Stimulated activated CD4-positive, alpha-beta T cell treated with anti-CD3 and anti-CD28 coated beads, TNF-alpha, amount 100 ng/mL, for 24 hours (primary cell): ENCODE measurements at places on chromosomes 2 and 18.

GRCh38 chr2:2906091-2906490, 471.5 kb downstream of the EIPR1 start:
- no peak for DNase-seq

GRCh38 chr2:153134725-153135124, 343.8 kb downstream of the RPRM start:
- DNase-seq, result no peak

DNA sequence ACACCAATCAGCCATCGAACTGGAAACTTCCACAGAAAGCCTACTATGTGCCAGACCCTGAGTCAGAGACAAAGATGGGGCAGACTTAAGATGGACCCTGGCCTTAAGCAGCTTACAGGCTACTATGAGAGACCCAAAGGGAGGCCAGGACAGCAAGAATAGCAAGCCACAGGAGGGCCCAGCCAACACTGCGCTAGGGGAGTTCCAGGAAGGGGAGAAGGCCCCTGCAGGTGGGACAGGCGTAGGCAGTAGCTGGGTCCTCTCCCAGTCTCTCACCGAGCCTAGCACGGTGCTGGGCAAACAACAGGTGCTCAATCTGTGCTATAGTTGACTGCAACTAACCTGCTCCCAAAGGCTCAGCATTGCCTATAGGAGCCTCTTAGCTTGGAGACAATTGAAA, 136.2 kb downstream of the CLIP4 start:
- no peak for DNase-seq

- no peak for DNase-seq
Observed at GRCh38 chr2:46493241-46493970, 14.0 kb downstream of the TMEM247 start.

DNA sequence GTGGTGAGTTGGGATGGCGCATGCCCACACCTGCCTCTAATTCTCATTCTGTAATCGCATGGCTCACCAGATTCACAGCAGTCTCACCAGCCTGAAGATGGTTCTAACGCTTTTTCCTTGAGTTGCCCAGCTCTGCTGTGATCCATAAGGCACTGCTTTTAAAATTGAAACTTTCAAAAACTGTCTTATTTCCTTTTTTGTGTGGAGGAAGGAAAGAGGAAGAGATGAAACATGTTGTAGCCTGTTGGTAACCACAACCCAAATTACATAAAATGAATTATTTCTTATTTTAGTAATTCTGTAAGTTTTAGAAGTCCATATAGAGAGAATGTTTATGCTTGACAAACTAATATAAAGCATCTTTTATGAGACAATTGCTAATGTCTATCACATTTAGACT, 165.4 kb downstream of the RBM43 start:
- no peak for DNase-seq

DNA sequence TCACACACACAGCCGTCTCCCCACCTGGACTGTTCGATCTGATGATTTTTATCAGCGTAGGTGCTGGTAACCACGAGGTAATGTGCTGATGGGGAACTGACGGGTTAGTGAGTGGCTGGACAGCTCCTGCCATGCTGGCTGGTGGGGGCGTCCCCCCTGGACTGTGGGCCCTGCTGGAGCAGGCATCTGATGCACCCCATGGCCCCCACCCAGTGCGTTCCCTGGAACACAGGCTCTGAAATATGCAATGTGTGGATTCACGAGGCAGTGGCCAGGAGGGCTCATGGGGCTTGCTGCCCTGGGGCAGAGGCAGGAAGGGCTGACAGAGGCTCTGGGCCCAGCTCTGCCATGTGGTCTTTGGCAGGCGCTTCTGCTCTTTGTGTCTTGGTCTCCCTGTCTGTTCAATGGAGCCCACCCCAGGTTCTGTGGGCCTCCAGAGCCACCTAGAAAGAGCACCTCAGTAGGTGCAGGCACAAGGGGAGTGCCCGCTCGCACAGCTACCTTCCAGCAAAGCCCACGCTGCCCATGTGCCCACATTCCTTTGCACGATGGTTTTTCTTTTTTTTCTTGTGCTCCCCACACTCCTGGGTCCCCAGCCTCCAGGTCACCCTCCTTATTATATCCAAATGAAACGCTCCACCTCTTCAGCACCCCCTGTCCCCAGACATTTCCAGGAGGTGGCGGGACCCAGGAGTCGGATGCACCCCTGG, 10.3 kb upstream of the PXDN start:
- no peak for DNase-seq

DNA sequence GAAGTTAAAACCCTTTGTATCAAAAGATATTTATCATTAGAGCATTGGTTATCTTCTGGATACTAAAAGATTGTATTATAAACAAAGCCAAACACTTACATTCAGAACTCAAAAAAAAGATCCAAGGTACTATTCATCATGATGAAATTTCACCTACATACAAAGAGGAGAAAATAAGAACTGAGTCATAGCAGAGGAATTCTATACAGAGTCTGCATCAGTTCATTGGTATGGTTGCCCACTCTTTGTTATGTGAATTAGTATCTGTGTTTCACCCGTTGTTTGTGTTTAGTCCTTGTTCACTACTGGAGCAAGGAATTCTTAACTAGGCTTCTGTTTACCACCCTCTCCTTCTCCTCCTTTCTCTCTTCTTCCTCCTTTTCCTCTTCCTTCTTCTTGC, 157.9 kb downstream of the LNPK start:
- DNase-seq, result no peak

- no peak for DNase-seq
Observed at GRCh38 chr18:28511413-28511821, 334.5 kb upstream of the CDH2 start.

GRCh38 chr18:32321826-32322225, 132.0 kb downstream of the MEP1B start:
- DNase-seq, result no peak

GRCh38 chr2:31324016-31324633, 90.2 kb downstream of the EHD3 start:
- DNase-seq, result no peak

GRCh38 chr2:224078656-224079055, 39.6 kb upstream of the SERPINE2 start:
- DNase-seq, result no peak

DNA sequence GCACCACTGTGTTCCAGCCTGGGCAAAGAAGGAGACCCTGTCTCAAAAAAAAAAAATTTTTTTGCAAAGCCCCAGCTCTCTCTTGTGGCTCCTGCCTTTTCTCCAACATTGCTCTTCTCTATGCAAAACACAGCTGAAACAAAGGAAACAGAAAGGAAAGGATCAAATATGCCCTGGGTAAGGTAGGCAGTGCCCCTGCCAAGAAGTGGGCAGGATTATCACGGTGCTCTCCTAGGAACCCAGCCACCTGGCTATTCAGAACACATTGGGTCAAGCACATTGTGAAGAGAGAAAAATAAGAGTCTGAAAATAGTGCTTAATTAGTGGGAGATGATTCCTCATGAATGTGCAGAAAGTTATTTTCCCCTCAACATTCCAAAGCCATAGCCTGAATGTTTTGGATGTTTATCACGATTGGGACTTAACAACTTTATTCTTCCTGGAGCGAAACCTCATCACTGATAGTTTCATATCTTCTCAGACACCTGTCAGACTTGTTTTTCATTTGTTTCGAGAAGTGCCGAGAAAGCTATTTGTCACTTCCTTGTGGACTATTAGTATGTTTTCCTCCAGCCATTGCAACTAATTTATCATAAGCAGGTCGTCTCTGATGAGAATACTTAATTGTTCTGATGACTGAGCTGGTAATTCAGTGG, 42.7 kb upstream of the RPL31 start:
- DNase-seq, result no peak

DNA sequence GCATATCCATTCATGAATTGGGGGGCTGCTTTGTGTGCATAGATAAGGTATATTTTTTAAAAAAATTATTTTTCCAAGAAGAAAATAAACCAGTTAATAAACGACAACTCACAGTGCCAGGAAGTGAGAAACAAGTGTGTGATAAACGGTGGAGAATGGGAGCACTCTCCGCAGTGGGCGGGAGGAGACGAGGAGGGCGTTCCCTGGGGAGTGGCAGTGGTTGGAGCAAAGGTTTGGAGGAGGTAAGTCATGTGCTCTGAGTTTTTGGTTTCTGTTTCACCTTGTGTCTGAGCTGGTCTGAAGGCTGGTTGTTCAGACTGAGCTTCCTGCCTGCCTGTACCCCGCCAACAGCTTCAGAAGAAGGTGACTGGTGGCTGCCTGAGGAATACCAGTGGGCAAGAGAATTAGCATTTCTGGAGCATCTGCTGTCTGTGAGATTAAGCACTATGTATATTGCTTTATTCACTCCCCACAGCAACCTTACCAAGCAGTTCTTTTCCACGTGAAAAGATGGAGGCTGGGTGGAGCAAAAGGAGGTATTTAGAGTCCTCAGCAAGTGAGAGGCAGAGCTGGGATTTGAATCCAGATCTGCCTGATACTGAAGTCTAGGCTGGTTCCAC, 27.0 kb upstream of the CASP8 start:
- DNase-seq, result peak; percentile 74

GRCh38 chr18:8381821-8382459, 227.3 kb upstream of the RAB12 start:
- DNase-seq, result no peak

- no peak for DNase-seq
Observed at GRCh38 chr2:128372621-128373341, 54.1 kb upstream of the HS6ST1 start.

DNA sequence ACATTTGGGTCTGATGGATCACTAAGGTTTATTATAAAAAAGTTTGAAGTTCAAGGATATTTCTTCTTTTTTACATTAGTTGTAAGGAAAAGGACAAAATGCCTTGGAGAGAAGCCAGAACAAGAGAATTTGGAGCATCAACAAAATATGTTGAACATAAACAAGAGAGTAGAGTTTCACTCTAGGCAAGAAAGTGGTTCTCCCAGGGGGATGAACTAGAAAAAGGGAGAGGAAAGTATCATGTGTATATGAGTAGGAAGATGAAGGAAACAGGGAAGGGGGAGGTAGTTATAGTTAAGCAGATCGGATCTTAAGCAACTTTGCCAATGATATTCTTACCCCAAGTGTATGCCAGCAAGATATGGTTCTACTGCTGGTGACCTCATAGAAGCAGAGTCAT, 63.8 kb upstream of the GALNT3 start:
- no peak for DNase-seq

DNA sequence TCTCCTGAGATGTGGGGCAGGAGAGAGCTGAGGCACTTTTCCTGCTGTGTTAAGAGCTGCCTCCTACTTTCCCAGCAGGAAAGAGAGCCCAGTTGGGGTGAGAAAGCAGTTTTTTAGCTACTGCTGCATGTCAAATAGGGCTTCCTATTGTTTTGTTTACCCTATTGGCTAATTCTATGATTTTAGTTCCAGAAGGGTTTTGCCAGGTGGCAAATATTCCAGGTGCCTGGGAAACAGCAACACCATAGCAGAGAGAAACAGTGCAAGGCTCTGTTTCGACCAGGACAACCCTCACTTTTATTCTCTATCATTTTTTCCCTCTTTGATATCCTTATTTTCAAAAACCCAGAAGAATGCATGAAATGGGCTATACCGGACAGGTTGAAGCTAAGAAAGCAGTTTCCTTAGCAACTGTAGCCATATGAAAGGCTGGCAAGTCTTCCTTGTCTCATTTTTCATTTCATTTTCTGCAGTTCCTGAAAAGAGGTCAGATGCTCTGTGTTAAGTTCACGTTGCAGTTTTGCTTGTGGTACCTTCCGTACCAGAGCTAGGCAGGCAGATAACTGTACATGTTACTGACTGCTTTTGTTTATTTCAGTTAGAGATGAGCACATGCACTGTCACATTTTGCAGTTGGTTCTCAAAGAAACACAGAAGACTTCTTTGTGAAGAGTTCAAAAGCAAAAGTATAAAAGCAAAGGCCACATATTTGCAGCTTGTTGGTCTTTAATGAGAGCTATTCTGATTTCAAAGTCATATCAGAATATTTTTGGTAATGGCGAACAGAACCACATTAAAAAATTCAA, 84.8 kb downstream of the AQP4 start:
- no peak for DNase-seq

DNA sequence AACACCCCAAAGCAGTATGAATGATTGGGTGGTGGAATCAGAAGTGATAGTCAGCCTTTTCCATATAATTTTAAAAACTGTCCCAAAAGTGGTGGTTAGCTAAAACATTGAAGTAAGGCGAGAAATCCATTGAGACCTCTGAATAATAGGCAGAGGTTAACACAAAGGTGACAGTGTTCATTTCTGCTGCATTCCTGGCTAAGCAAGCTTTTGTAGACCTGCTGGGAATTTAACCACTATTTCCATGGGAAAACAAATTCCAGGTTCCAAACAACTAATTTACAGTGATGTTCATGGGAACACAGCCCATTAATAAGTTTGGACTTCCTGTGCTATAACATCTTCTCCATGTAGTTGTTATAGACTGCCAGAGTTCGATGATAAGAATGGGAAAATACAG, 6.3 kb upstream of the INO80D start:
- DNase-seq, result no peak

- no peak for DNase-seq
Observed at GRCh38 chr2:28394997-28395333, 2.3 kb downstream of the FOSL2 start.

- DNase-seq, result no peak
Observed at GRCh38 chr2:178309541-178309940, 115.2 kb downstream of the OSBPL6 start.

DNA sequence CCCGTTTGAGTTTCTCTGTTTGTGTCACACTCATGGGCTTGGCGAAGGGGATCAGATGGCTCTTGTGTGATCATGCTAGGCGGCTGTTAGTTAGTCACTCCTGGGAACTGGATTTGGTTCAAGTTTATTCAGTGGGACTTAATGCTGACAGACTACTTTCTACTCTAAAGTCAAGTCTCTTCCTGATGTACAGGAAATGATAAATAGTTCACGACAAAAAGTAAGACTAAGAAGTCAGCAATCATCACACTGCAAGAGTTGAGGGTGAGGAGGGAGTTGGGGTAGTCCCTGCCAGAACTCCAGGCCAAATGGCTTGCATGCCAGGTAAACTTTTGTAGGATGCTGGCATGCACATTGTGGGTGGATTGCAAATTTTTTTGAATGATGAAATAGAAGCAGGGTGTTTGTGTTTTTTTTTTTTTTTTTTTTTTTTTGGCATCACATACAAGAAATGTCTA, 25.1 kb upstream of the CCL20 start:
- DNase-seq, result no peak

DNA sequence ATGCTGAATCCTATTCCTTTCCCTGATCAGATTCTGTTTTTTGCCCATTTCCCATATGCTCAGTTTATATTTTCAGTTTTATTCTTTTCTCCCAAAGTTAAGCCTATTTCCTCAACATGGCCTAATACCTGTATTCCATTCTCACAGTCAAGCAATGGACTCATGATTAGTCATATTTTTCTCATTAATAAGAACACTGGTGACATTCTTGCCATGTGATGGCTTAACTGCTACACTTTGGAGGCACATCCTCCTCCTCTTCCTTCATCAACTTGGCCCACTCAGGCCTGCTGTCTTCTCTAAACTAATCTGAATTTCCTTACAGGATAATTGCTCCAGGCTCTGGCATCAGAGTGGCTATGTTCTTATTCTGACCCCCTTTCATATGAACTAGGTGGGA, 679.2 kb downstream of the NYAP2 start:
- no peak for DNase-seq
